G401 (cell line): ENCODE measurements at places on chromosomes 2 and 18. TPM values are rescaled to one million over a fixed set of nuclear protein-coding genes. Genes with fewer than 3 reads are reported as not detected.

- no peak for DNase-seq
These were observed 24.8 kb upstream of the TFCP2L1 start for GRCh38 chr2:121309801-121310200.

- no peak for DNase-seq
These were observed 458.6 kb downstream of the FBXO15 start for GRCh38 chr18:73688851-73689711.

DNA sequence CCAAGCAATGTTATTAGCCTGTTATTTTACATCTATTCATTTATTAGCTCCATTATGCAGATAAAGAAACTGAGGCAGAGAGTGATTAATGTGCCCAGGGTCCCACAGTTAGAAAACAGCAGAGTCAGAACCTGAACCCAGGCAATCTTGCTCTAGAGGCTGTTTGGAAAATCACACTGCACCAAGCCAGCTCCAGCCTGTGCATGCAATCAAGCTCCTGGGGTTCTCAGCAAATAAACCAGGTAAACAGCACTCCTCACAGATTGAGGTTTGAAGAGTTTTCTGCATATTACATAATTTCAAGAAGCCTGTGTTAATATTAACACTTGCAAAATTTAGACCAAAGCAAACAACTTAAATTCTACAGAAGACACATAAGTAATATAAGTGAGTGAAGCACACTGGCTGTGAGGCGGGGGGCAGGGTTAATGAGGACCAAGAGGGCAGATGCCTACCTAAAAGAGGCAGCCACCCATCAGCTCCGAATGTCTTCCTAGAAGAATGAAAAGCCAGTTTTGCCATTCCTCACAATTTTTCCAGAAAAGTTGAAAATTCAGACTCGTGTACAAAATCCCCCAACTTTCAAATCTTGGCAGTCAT is 35.4 kb downstream of the CACNB4 start:
- peak; percentile 37 for DNase-seq

GKN2 gene
- total RNA-seq, result not detected in 2 replicates

DNA sequence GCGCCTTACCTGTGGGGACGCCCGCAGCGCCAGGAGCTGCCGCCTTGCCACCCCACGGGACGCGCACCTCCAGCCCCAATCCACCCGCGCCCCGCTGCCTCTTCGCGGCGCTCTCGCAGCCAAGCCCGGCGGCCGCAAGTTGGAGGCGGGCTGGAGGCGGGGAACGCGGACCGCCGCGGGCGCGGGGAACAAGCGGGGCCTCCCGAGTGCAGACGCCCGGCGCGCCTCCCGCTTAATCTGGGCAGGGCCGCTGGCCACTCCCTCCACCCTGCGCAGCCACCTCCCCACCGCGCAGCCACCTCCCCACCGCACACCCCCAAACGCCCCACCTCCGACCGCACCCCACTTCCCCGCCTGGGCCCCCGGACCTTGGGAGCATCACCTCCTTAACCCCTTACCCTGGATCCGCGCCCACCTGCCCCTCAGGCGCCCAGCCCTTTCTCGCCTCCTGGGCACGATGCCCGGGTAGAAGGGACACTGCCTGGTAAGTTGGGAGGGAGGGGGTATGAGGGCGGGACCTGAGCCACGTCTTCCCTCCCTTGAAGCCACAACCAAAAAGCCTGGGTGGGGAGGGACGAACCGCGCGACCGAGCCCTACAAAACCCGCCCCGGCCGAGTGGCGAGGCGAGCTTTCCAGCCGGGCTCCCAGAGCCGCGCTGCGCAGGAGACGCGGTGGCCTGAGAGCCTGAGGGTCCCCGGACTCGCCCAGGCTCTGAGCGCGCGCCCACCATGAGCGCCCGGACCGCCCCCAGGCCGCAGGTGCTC is at the start of the genes COL4A3 and COL4A4:
Gene COL4A3, plus strand, starts transcription at position 627 of the 765 bp plus-strand sequence. Its CDS starts 103 bp downstream, at position 730.
Gene COL4A4, minus strand, starts transcription at position 208 of the 765 bp plus-strand sequence. CDS start 16,722 bp downstream, outside the sequence.
- DNase-seq, result no peak

OTOS gene
- not detected in 2 replicates for total RNA-seq

DNA sequence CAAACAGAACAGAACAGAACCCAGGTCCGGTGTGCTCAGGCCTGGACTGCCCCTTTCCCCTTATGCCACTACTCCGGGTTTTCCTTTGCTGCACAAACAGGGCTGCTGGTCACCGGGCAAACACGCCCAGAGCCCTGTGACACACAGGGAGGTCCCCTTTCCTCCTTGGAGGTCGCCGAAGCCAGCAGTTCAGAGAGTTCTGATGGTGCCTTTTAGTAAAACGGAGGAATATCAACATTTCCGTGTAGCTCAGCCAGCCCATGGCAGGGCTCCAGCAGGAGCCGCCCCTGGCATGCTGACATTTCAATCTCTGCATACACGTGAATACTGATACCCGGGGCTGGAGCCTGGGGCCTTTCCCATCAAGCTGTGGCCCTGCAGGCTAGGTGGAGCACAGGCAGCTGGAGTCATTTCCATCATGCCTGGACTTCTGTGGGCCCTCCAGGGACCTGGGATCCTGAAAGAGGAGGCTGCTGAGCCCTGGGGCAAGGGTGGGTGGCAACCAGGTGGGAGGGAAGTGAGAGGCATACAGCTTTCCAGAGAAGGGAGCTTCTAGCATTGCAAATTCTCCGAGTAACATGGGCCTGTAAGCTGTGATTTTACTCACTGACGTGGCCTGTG is 91.4 kb upstream of the PXDN start:
- DNase-seq, result peak; percentile 23

- DNase-seq, result no peak
These were observed 1.8 kb upstream of the KLHL41 start for GRCh38 chr2:169507698-169508097.

GRCh38 chr18:53991805-53992204 is 232.7 kb downstream of the MBD2 start:
- no peak for DNase-seq

- no peak for DNase-seq
These were observed 73.9 kb downstream of the ASXL2 start for GRCh38 chr2:25804338-25804737.

FMNL2 gene
- 8.6 and 16.3 TPM in 2 replicates for total RNA-seq

GRCh38 chr2:103977668-103978067 is 876.2 kb upstream of the POU3F3 start:
- DNase-seq, result no peak

DNA sequence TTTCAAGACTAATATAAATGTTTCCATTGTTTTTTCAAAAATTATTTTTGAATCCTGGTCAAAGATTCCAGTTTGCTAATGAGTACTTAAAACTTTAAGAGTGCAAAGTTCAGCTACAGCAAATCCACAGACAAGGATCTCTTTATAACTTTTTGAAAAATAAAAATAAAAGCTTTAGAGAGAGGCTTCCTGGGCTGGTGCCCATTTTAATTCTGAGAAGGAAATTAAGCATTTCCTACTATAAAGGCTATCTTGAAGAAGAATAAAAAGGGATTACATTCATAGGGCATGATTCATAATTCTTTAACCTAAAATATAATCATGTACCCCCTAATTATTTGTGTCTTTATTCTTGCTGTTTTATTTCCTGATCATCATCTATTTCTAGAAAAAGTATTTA is 38.2 kb downstream of the DNAJC10 start:
- DNase-seq, result no peak

DNAJC10 gene
- 107 and 150 TPM in 2 replicates for total RNA-seq

ACTR3 gene
- 269 and 376 TPM in 2 replicates for total RNA-seq

DNA sequence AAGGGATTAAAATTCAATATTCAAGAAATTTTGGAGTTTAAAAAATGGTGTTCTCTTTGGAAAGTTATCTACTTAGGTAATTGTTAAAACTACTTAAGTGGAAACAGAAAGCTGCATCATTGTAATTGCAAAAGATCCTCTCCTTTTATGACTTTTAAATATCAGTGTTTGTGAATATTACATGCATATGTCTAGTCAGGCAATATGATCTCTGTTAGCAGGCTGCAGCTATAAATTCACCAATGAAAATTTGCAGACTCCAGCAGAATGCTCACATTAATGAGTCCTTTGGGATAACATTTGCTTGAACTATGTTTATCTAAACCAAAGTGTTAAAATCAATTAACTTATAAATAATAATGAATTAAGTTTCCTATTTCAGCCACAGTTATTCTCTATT is 59.2 kb upstream of the CSRNP3 start:
- no peak for DNase-seq

- DNase-seq, result no peak
These were observed 1.9 kb downstream of the AFTPH start for GRCh38 chr2:64526034-64526433.

- DNase-seq, result no peak
These were observed 158.2 kb downstream of the STK39 start for GRCh38 chr2:168089200-168089599.

DNA sequence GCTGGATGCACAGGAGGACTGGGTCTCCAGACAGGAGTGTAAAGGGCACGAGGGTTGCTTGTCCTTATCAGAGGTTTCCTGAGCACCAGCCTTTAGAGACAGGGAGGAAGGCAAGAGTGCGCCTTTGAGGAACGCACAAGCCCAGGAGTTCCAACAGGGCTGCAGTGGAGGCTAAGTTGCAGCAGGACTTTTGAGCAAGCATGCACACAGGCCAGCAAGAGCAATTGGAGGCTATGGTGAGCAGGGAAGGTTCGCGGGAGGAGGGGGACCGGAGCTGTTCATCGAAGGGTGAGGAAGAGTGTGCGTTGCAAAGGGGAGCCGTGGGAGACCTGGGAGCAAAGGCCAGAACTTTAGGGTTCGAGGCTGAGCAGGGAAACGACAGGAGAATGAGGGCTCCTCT is 2.2 kb upstream of the ATOH8 start:
- no peak for DNase-seq

- DNase-seq, result no peak
These were observed 552.8 kb upstream of the NRP2 start for GRCh38 chr2:205129531-205129930.

PJVK gene
- total RNA-seq, result 0.98 and 3.4 TPM in 2 replicates

DNA sequence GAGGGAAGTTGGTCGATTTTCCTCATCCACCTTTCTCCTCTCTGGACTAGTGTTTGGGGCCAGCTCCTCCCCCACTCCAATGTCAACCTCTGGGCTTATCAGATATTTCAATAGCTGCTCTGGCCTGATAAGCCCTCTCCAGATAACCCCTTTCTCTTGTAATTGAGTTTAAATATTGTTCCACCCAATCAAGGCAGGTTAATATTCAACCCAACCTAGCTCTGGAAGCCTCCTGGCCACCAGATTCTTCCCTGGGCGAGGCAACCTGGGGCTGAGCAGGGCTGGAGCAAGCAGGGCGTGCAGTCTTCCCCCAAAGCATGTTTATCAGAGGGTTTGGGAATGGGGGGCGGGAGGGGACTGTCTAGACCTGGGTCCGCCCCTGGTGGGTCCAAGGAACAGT is 73.8 kb downstream of the TFCP2L1 start:
- no peak for DNase-seq

GRCh38 chr18:48179666-48180065 is 229.5 kb downstream of the ZBTB7C start:
- no peak for DNase-seq

DNA sequence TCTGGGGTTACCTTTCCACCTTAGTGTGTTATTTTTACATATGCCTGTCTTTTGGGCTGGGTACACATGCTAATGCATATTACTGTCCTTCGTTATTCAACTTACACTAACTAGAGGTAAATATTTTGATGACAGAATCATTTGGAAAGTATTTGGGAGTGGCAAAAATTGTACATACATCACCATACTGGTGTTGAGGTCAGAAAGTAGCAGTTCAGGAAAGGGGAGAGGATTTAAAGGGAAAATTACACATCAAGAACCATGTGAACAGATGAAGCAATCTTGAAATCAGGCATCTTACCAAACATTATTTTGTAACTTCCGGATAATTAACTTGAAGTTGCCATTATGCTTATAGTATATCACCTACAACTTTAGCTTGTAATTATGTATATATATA is 379.7 kb downstream of the RND3 start:
- DNase-seq, result no peak

- DNase-seq, result no peak
These were observed 862.4 kb upstream of the ACVR2A start for GRCh38 chr2:146982393-146982846.

CSRNP3 gene
- not detected in 2 replicates for total RNA-seq

DNA sequence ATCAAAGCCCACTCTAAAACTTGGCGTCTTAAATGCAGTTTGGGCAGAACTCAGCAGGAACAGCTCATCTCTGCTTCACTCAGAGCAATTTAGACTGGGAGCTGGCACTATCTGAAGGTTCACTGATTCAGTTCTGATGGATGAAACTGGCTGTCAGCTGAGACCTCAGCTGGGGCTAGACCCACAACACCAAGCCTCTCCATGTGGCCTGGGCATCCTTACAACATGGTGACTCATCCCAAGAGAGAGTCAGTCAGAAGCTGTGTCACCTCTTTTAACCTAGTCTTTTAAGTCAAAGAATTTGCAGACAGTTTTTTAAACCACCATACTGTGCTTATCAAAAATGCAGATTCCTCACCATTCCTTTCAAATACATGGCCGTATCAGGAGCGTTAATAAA is 62.6 kb upstream of the ZNF397 start:
- DNase-seq, result no peak

DNA sequence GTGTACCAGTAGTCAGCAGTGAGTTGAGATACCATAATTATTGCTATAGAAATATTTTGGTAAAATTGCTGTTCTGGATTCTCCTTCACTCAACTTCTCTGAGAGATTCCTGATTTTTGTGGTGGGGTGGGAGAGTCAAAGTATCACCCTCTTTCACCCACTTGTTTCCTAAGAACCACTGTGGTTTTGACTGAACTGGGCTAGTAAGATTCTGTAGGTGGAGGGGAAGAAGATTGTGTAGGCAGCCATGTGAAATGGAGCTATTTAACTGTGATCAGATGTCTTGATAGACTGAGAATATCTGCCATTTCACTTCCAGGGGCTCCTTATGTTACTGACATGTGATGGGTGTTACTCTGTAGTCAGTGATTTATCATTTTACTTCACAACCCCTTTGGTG is 45.3 kb downstream of the BIRC6 start:
- no peak for DNase-seq

ANKRD29 gene
- not detected in 2 replicates for total RNA-seq
